ENCODE measurements at places on chromosomes 6 and 20. TPM values are rescaled to one million over a fixed set of nuclear protein-coding genes. Genes with fewer than 3 reads are reported as not detected.
A peak's percentile ranks its signal among the peaks of the same experiment; 100 is the strongest.

- DNase-seq = no peak
- no peaks in the 10 kb centered on the region for H3K36me3 ChIP-seq
- H3K27me3 ChIP-seq = peaks cover 68% of the 10 kb centered on the region
- H3K27ac ChIP-seq = no peak overlapping the region
- no peaks in the 10 kb centered on the region for H3K4me1 ChIP-seq
Observed at GRCh38 chr6:148214667-148215066, 128.0 kb upstream of the SASH1 start.

- peak overlapping the region; percentile 10 for H3K27ac ChIP-seq
- no peak overlapping the region for H3K4me3 ChIP-seq
- peaks cover 27% of the 10 kb centered on the region for H3K36me3 ChIP-seq
- peak; percentile 43 for DNase-seq
Observed at GRCh38 chr6:37303891-37304503, 46.1 kb upstream of the TMEM217 start.

GRCh38 chr6:157699777-157700636 lies 123.0 kb upstream of the SNX9 start:
- H3K4me3 ChIP-seq = no peak overlapping the region
- H3K4me1 ChIP-seq = no peaks in the 10 kb centered on the region
- no peak overlapping the region for H3K27ac ChIP-seq
- no peaks in the 10 kb centered on the region for H3K36me3 ChIP-seq

GRCh38 chr6:136092897-136093296 lies 157.2 kb downstream of the MTFR2 start:
- no peaks in the 10 kb centered on the region for H3K4me1 ChIP-seq
- no peaks in the 10 kb centered on the region for H3K36me3 ChIP-seq
- no peak overlapping the region for H3K4me3 ChIP-seq
- H3K27me3 ChIP-seq = peaks cover 3% of the 10 kb centered on the region
- DNase-seq = no peak
- H3K27ac ChIP-seq = no peak overlapping the region

DNA sequence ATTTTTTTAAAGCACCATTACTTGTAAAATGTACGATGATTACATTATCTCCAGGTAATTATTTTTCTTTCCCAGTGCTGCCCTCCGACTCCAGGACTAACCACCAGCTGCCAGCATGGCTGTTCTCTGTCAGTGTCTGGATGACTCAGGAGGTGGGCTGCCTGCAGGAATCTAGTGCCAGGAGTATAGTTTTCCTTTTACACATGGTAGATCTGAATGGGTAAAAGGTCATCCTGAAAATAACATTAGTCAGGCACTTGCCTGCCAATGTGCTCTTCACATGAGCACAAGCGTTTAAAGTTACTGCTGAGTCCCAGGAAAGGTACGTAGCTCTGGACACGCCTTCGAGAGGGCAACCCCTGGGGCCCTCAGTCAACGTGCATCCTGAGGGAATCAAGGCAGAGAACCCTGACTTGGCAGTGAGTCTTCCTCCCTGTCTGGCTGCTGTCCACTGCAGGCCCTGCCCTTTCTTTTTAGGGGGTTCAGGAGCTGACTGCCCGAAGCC lies 2.4 kb downstream of the DYNLT1 start:
- peaks cover 61% of the 10 kb centered on the region for H3K36me3 ChIP-seq
- peaks cover 75% of the 10 kb centered on the region for H3K4me1 ChIP-seq
- DNase-seq = peak; percentile 10
- H3K4me3 ChIP-seq = peak overlapping the region; percentile 99
- H3K27ac ChIP-seq = peak overlapping the region; percentile 99

- H3K36me3 ChIP-seq = peaks cover 6% of the 10 kb centered on the region
- H3K4me1 ChIP-seq = peaks cover 3% of the 10 kb centered on the region
Observed at GRCh38 chr6:108432792-108433191, 127.9 kb upstream of the FOXO3 start.

GRCh38 chr6:150991487-150991886 lies 126.0 kb downstream of the MTHFD1L start:
- DNase-seq = no peak
- no peak overlapping the region for H3K4me3 ChIP-seq
- H3K27me3 ChIP-seq = no peaks in the 10 kb centered on the region
- peaks cover 12% of the 10 kb centered on the region for H3K4me1 ChIP-seq
- no peak overlapping the region for H3K27ac ChIP-seq
- peaks cover 53% of the 10 kb centered on the region for H3K36me3 ChIP-seq

DNA sequence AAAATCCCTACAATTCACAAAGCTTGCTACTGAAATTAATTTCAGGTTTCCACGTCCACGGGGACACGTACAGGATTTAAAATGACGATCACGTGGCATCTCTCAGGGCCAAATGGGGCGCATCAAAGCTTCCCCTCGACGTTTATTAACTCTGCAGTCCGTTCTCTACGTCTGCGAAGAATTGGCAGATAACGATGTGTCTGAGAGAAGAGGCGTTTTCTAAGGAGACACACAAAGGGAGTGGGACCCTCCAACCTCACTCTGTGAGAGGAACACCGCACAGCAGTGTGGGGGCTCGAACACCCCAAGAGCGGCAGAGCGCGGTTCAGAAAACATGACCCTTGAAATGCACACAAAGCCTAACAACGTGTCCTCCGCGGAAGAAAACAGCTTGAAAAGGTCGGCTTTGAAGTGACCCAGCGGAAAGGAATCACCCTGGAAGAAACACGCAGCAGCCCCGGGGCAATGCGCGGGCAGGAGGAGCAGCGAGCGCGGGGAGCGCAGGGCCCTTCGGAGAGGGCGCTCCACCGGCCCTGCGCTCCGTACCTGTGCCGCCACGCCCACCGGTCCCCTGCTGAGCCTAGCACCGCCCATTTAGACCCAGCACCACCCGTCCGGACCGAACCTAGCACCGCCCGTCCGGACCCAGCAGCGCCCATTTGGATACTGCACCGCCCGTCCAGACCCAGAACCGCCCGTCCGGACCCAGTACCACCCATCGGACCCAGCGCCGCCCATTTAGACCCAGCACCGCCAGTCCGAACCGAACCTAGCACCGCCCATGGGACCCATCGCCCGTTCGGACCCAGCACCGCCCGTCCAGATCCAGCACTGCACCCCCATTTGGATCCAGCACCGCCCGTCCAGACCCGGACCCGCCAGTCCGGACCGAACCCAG lies 1.1 kb upstream of the AFDN start:
- peak; percentile 51 for DNase-seq
- no peaks in the 10 kb centered on the region for H3K36me3 ChIP-seq
- H3K4me3 ChIP-seq = peak overlapping the region; percentile 76
- peaks cover 19% of the 10 kb centered on the region for H3K4me1 ChIP-seq

GRCh38 chr6:11330413-11330760 lies 97.9 kb upstream of the NEDD9 start:
- H3K27ac ChIP-seq = peak overlapping the region; percentile 80
- H3K4me3 ChIP-seq = no peak overlapping the region
- H3K27me3 ChIP-seq = no peaks in the 10 kb centered on the region
- H3K36me3 ChIP-seq = peaks cover 41% of the 10 kb centered on the region
- DNase-seq = peak; percentile 20
- peaks cover 76% of the 10 kb centered on the region for H3K4me1 ChIP-seq

DNA sequence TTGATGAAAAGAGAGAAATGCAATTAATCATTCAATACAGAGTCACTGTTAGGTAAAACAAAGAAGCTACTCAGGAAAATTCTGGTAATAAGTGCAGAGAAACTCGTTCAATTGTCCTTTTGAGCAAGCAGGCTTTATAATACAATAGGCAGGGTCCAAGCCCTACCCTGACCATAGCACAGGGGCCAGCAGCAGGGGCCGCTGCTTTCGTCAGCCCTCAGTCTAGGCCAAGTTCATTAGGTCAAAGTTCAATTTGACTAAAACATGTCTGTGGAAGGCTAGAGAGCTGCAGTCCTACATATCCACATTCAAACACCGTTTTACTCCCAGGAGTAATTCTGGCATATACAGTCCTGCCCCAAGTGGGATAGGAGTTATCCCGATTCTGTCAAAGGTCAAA lies 94.6 kb downstream of the BCAS1 start:
- H3K27ac ChIP-seq = no peak overlapping the region
- H3K36me3 ChIP-seq = no peaks in the 10 kb centered on the region
- H3K4me3 ChIP-seq = no peak overlapping the region
- H3K4me1 ChIP-seq = no peaks in the 10 kb centered on the region
- no peak for DNase-seq
- no peaks in the 10 kb centered on the region for H3K27me3 ChIP-seq

DNA sequence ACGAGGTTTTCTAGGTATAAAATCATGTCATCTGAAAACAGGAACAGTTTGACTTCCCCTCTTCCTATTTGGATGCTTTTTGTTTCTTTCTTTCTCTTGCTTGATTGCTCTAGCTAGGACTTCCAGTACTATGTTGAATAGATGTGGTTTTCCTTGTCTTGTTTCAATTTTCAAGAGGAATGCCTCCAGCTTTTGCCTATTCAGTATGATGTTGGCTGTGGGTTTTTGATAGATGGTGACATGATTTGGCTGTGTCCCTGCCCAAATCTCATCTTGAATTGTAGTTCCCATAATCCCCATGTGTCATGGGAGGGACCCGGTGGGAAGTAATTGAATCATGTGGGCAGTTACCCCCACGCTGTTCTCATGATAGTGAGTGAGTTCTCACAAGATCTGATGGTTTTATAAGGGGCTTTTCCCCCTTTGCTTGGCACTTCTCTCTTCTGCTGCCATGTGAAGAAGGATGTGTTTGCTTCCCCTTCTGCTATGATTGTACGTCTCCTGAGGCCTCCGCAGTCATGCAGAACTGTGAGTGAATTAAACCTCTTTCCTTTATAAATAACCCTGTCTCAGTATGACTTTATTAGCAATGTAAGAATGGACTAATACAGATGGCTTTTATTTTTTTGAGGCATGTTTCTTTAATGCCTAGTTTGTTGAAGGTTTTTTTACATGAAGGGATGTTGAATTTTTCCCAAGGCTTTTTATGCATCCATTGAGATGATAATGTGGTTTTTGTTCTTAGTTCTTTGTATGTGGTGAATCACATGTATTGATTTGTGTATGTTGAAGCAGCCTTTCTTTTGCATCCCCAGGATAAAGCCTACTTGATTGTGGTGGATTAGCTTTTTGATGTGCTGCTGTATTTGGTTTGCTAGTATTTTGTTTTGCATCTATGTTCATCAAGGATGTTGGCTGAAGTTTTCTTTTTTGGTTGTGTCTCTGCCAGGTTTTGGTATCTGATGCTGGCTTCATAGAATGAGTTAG lies 239.1 kb downstream of the THBS2 start:
- no peak overlapping the region for H3K4me3 ChIP-seq
- no peak overlapping the region for H3K27ac ChIP-seq
- H3K36me3 ChIP-seq = no peaks in the 10 kb centered on the region
- peaks cover 11% of the 10 kb centered on the region for H3K27me3 ChIP-seq

DNA sequence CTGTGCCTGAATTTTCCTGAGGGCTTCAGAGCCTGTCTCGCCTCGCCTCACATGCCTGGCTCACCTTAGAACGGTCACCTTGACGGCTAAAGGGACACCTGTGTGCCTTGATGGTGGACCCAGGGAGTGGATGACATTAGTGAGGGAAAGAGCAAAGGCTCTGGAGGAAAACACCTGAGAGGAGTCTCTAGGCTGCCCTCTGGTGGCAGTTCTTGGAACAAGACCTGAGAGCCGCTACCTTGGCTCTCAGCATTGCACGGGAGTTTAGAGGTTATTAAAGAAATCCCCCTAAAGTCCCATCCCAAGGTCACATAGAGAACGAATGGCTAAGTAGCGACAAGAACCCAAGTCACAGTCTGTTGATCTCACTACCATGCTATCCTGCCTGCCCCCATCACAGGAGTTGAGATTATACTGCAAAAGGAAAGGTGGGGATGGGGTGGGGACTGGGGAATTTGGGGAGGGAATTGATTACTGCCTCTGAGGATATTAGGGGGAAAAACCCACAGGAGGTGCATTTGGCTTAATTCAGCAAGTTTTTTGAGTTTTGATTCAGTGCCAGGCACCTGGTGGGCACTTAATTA lies 7.9 kb upstream of the CDSN start:
- H3K4me1 ChIP-seq = peaks cover 2% of the 10 kb centered on the region
- no peak overlapping the region for H3K4me3 ChIP-seq
- H3K27ac ChIP-seq = no peak overlapping the region
- DNase-seq = peak; percentile 85

GRCh38 chr20:57188576-57189079 lies 77.8 kb downstream of the BMP7 start:
- no peaks in the 10 kb centered on the region for H3K4me1 ChIP-seq
- no peak overlapping the region for H3K4me3 ChIP-seq
- H3K27me3 ChIP-seq = peaks cover 4% of the 10 kb centered on the region

DNA sequence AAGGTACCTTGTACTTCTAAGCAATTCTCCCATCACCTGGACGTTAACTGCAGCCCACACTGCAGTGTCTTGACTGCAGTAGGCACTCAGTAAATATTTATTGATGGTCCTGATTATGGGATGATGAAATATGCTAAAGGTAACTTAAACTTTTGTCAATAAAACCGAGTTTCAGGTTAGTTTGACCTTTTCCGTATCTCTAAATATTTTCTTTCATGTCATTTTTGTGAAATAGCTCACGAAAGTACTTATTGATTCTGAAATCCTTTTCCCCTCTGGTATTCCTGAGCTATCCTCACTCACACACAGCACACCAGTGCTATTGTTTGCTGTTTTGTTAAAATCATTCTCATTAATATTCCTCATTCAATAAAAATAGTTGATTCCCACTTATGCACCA lies 149.4 kb upstream of the ESR1 start:
- no peak for DNase-seq
- no peak overlapping the region for H3K27ac ChIP-seq
- no peaks in the 10 kb centered on the region for H3K36me3 ChIP-seq
- H3K27me3 ChIP-seq = peaks cover 8% of the 10 kb centered on the region
- no peak overlapping the region for H3K4me3 ChIP-seq

- DNase-seq = no peak
- H3K4me1 ChIP-seq = peaks cover 2% of the 10 kb centered on the region
- H3K4me3 ChIP-seq = no peak overlapping the region
- H3K36me3 ChIP-seq = no peaks in the 10 kb centered on the region
- H3K27ac ChIP-seq = no peak overlapping the region
Observed at GRCh38 chr20:64108731-64109681, 1.6 kb upstream of the NPBWR2 start.

GRCh38 chr6:32069460-32069859 lies 31.2 kb downstream of the CYP21A2 start:
- H3K36me3 ChIP-seq = no peaks in the 10 kb centered on the region
- H3K4me1 ChIP-seq = no peaks in the 10 kb centered on the region
- no peak overlapping the region for H3K27ac ChIP-seq
- no peak overlapping the region for H3K4me3 ChIP-seq
- DNase-seq = no peak

GRCh38 chr6:84554074-84554473 lies 210.3 kb downstream of the TBX18 start:
- H3K4me1 ChIP-seq = no peaks in the 10 kb centered on the region
- H3K27me3 ChIP-seq = no peaks in the 10 kb centered on the region
- DNase-seq = no peak
- H3K4me3 ChIP-seq = no peak overlapping the region
- H3K36me3 ChIP-seq = no peaks in the 10 kb centered on the region

GRCh38 chr20:54237116-54237943 lies 29.4 kb downstream of the PFDN4 start:
- H3K4me1 ChIP-seq = peaks cover 2% of the 10 kb centered on the region
- no peak for DNase-seq
- H3K27me3 ChIP-seq = peaks cover 27% of the 10 kb centered on the region
- no peak overlapping the region for H3K4me3 ChIP-seq
- H3K27ac ChIP-seq = no peak overlapping the region

GRCh38 chr6:8494730-8495129 lies 59.4 kb upstream of the SLC35B3 start:
- DNase-seq = no peak
- H3K27me3 ChIP-seq = peaks cover 2% of the 10 kb centered on the region
- no peaks in the 10 kb centered on the region for H3K36me3 ChIP-seq
- no peak overlapping the region for H3K4me3 ChIP-seq
- H3K27ac ChIP-seq = no peak overlapping the region

GRCh38 chr6:156016186-156016976 lies 560.7 kb upstream of the NOX3 start:
- no peak overlapping the region for H3K27ac ChIP-seq
- peaks cover 4% of the 10 kb centered on the region for H3K36me3 ChIP-seq
- peaks cover 22% of the 10 kb centered on the region for H3K4me1 ChIP-seq
- peaks cover 3% of the 10 kb centered on the region for H3K27me3 ChIP-seq

The FILIP1 gene
- not detected for total RNA-seq

The RCAN2 gene
- total RNA-seq = 0.91 TPM

The APOBEC2 gene
- not detected for total RNA-seq

The MLIP gene
- not detected for total RNA-seq

The OR12D1 gene
- total RNA-seq = not detected
